ENCODE measurements at places on chromosomes 16 and 17.
A peak's percentile ranks its signal among the peaks of the same experiment; 100 is the strongest.

DNA sequence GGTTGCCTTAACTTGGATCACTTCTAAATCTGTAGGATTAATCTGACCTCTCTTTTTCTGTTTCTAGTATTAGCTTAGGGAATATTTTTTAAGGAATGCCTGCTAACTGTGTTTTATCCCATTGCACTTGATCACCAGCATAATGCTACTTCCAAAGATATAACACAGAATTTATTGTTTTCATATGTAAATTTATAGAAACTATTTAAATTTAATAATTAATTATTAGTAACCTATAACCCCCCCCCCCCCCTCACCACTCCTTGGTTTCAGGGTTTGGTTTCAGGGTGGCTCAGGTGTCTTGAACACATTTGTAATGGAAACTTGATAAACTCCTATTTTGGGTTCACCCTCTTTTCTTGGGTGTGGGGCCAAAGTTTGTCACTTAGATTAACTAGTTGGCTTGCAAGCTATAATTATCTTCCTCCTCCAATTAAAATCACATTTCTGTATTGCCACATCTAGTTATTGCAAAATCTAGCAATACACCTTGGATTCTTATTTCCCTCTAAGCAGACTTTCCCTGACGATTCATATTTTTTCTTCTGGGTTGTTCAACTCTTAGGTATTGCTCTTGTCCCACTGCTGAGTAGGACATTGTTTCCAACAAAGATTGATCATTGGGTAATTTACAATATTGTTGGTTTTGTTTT, 18.3 kb downstream of the KRT12 start:
- no peak for DNase-seq

DNA sequence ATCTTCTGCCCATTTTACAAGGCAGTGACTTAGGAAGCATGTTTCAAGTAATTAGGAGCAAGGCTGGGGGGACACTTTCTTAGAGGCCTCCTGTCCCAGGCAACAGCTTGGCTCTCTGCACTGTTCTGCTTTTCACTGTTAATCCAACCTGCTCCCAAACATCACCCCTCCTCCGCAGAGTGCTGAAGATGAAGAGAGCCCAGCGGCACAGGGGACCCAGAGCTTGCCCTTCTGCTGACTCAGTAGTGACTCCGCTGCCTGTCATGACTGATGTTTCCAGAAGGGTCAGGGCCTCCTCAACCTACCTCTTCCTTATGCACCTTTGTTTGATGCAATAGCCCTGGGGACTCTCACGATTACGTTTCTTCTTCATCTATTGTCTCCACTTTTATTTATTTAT, 38.9 kb upstream of the NDRG4 start:
- DNase-seq: no peak

GRCh38 chr17:15502369-15503112, 35.1 kb upstream of the CDRT4 start:
- DNase-seq: peak; percentile 79

GRCh38 chr17:60079401-60080243, 901 bp upstream of the HEATR6 start:
- DNase-seq: no peak

GRCh38 chr17:18156171-18156975, 27.3 kb upstream of the ALKBH5 start:
- DNase-seq: no peak

GRCh38 chr17:40854175-40854814, 12.7 kb downstream of the KRT12 start:
- DNase-seq: peak; percentile 60

GRCh38 chr17:80952291-80952690, 39.4 kb upstream of the CHMP6 start:
- no peak for DNase-seq

DNA sequence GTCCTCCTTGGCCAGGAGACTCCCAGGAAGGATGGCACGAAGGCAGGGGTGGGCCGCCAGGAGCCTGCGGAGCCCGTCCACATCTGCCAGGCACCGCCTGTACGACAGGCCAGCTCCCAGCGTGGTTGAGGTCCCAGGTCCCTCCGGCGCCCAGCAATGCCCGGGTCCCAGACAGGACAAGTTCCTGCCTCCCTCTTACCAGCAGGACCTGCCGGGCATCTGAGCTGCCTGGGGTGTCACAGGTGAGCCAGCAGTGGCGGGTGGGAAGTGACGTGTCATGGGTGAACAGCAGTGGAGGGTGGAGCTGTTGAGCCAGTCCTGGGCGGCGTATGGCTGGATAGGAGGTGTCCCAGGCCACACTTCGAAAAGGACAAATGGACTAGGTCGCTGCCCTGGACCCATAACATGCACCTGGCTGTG, 15.7 kb upstream of the BAHCC1 start:
- no peak for DNase-seq

DNA sequence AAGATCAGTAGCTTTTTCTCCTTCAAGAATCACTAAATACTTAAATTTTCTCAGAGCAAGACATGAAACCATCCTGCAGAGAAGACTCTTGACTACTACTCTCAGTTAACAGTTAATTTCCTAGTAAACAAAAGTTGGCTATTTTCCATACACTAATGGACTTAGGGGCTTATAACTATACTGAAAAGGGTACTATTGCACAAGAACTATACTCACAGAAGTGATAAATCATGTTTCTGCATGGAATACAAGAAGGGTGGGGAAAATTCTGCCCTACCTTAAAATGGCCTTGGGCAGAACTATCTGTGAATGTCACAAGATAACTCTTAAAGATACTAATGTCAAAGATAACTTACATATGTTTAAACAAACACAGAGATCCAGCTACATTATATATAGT, 12.5 kb downstream of the ZNF652 start:
- no peak for DNase-seq

- DNase-seq: no peak
Measured at GRCh38 chr17:17824119-17824782, 12.5 kb downstream of the SREBF1 start.

DNA sequence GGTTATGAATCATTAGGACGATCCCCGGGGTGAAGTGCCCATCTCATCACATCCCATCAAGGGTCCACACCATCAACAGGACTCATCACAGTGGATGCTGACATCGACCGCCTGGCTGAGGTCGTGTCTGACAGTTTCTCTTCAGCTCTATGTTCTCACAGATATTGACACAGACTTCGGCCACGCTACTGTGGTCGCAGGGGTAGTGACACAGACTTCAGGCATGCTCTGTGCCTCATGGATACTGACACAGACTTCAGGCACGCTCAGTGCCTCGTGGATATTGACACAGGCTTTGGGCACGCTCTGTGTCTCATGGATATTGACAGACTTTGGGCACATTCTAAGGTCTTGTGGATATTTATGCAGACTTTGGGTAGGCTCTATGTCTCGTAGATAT, 50.1 kb downstream of the KLHDC4 start:
- no peak for DNase-seq

- peak; percentile 29 for DNase-seq
Measured at GRCh38 chr16:58105631-58106030, 23.6 kb downstream of the CFAP20 start.

DNA sequence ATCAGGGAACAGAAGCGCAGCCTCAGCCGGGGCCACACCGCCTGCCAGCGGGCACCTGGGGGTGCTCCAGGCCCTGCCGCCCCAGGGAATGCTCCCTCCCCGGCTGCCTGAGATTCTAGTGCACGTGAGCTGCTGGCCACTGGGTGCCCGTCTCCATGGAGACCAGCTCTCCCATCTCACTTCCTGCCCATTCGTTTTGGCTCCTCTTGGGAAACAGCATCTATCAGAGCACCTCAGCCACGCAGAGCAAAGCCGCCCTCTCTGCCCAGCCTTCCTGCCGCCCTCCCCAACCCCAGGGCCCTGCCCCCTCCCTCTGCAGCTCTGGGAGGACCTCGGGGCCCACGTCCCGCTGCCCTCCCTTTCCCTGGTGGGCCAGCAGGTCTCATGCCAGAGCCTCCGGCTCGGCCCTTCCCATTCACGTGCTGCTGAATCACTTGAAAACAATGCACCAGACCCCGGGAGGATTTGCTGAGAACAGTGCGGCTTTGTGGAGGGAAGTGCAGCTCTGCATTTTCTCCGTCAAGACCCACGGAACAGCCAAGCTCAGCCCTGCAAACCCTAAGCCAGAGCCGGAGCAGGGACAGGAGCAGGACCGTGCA, 19.4 kb downstream of the CEP295NL start:
- DNase-seq: peak; percentile 73

DNA sequence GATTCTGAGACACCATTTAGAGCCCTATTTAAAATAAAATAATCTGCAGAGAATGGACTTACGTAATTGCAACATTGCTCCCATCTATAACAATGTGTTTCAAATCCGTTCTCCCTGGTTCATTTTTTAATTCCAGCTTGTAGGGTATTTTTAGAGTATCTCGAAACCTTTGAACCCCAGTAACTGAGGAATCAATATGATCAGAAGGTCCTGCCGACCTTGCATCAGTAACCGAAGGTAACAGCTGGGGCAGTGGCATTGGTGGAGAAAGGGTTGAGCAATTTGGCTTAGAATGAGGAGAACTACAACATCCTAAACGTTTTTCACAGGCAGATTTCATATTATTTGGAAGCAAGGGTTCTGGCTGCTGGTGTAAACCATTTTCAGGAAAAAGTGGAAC, 49.3 kb downstream of the N4BP1 start:
- DNase-seq: no peak

GRCh38 chr17:80294653-80295052, 34.0 kb downstream of the RNF213 start:
- DNase-seq: no peak

- DNase-seq: peak; percentile 67
Measured at GRCh38 chr17:80873307-80873951, 118.2 kb upstream of the CHMP6 start.

- no peak for DNase-seq
Measured at GRCh38 chr17:34827008-34827407, 134.3 kb downstream of the CCT6B start.

DNA sequence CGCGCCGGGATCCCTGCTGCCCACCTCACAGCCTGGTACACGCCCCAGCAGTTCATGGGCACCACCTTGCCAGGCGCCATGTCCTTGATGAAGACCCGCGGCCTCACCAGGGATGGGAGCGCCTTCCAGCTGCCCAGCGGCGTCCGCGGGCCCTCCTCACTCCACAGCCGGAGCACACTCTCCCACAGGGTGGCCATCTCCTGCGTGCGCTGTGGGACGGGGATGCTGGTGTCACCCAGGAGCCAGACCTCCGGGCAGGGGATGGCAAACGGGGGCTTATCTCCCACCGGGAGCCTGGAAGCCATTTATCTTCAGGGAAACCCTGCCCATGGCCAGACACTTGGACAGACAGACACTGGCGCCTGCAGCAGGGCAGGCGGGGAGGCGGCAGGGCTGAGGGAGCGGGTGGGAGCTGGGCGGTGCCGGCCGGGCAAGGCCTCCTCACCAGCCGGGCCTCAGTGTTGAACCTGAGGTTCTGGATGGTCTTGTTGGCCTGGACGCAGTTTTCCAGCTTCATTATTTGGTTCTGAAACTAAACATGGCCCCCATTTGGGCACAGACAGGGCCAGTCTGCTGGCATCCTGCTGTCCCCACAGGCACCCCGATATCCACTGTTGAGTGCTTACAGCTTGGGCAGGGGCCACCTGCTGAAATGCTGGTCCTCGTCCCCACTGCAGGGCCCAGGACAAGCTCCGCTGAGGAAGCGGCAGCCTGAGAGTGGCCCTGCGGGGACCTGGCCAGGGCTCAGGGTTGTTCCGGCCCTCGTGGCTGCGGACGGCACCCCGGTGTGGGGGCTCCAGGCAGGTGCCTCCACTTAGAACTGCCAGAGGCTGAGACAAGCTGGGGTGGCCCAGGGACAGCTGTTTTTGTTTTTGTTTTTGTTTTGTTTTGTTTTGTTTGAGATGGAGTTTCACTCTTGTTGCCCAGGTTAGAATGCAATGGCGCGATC, 4.0 kb downstream of the PERCC1 start:
- no peak for DNase-seq

DNA sequence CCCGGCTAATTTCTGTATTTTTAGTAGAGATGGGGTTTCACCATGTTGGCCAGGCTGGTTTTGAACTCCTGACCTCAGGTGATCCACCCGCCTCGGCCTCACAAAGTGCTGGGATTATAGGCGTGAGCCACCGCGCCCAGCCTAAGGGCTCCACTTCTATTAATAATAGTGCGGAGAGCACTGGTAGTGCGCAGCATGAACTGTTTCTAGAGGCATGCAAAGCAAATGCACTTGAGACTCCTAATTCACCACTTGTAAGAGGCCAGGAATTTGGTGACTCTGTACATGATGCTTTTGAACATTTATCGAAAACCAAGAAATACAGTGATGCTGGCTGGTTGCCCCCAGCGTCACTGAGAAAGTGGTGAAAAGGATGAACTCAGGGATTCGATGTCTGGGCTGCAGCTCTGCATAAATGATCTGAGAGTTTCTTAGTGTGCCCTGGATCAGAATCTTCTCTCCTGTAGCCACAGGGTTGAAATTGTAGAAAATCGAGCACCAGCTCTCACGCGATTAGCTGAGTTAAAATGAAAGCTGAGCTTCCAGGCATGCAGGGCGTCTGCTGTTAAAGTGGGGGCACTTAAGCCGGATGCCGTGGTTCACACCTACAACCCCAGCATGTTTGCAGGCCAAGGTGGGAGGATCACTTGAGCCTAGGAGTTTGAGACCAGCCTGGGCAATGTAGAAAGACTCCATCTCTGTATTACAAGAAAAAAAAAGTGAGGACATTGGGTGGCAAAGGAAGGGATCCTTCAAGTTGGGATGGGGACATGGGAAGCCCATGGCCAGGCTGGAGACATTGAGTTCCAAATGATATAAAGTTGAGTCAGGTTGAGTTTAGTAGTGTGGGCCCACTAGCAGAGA, 4.8 kb downstream of the RNF213 start:
- no peak for DNase-seq

DNA sequence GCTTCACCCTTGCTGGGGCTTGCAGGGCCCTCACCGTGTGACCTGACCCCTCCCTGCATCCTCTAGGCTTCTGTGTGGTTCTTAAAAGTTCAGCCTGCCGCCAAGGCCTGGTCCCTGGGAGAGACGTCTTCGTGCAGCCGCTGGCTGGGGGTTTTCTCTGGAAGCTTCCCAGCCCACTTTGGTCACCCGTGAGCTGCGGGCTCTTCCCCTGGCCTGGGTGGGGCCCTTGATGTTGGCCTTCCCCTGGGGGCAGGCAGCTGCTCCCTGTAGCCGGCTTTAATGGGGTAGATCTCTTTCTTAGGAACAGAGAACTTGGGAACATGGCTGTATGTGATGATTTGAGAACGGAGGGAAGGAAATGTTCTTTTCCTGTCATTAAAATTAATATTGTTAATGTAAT, 32.7 kb downstream of the ZNF750 start:
- DNase-seq: no peak
